ENCODE measurements at places on chromosomes 7 and 10.

DNA sequence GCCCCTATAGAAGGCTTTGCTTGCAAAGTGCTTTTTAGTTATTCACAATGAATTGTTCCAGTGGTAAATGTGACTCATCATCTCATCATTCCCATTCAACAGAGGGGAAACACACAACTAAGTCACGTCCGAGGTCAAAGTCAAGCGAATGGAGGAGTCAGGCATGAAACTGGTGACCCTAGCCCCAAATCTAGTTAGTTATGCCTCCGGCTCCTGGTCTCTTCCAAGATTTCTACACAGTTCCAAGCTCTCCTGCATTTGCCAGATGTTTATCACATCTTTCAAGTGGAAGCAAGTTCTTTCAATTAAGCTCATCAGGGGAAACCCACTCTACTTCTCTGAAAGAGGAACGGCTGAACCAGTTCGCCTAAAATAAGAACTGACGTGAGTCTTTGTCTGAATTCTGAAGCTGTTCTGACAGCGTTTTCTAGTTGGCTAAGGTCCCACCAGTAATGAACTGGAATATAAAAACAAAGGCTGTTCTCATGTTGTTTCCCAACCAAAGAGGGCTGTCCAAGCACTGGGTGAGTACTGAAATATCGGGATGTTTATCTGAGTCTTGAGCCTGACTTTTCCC, 140.9 kb upstream of the NRBF2 start:
- no peak for DNase-seq

- DNase-seq: no peak
Measured at GRCh38 chr10:91551856-91552255, 81.0 kb downstream of the PPP1R3C start.

GRCh38 chr10:25504306-25504705, 329.5 kb downstream of the GPR158 start:
- no peak for DNase-seq

DNA sequence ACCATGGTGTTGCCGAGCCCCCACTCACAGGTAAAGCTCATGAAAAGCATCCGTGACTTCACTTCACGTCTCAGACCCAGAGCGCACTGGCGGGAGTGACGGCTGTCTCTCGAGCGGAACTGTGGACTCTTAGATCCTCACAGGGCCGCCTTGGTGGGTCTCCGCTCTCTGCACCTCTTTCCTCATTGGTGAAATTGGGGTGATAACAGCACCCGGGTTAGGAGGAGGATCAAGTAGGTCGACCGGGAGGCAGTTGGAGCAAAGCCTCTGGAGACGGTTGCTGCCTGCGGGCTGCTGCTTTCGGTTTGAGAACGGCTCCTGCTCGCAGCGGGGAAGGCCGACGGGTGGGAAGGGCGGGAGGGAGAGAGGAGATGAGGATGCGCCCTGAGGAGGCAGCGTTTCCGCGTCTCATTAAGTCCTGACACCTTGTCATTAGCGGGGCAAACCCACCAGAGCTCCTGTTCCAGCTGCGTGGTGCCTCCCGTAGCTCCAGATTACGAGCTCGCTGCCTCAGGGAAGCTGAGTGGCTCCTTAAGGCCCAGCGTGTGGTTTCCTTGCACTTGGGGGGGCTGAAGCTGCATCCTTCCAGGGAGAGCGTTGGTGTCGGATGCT, 51.9 kb upstream of the CFAP46 start:
- DNase-seq: no peak

DNA sequence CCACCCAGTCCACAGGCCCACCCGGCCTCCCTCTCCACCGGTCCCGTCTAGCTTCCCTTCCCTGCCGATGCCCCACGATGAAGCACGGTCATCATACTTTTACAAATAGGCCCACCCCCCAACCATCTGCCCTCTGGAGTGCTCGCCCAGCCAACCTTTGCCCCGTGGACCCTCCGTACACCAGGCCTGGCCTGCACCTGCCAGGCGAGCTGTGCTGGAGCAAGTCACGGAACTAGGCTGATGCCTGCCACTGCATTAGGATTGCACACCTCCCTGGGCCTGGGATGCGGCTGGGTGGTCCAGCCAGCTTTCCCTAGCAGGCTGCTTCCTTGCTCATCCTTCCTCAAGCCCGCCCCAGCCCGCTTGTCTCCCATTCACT, 44.7 kb downstream of the PPIF start:
- no peak for DNase-seq
